ENCODE measurements at places on chromosomes 1 and 21. TPM values are rescaled to one million over a fixed set of nuclear protein-coding genes. Genes with fewer than 3 reads are reported as not detected.

- peaks cover 6% of the 10 kb centered on the region for H3K4me1 ChIP-seq
- no peak overlapping the region for H3K27ac ChIP-seq
- DNase-seq: no peak
- no peak overlapping the region for H3K4me3 ChIP-seq
- no peaks in the 10 kb centered on the region for H3K36me3 ChIP-seq
Measured at GRCh38 chr1:65694126-65694525, 98.6 kb upstream of the PDE4B start.

The BCAN gene
- total RNA-seq: not detected

- H3K4me3 ChIP-seq: no peak overlapping the region
- no peaks in the 10 kb centered on the region for H3K4me1 ChIP-seq
- no peak overlapping the region for H3K27ac ChIP-seq
- H3K36me3 ChIP-seq: no peaks in the 10 kb centered on the region
Measured at GRCh38 chr1:212678456-212679410, 20.9 kb downstream of the BATF3 start.

The GPR3 gene
- not detected for total RNA-seq

DNA sequence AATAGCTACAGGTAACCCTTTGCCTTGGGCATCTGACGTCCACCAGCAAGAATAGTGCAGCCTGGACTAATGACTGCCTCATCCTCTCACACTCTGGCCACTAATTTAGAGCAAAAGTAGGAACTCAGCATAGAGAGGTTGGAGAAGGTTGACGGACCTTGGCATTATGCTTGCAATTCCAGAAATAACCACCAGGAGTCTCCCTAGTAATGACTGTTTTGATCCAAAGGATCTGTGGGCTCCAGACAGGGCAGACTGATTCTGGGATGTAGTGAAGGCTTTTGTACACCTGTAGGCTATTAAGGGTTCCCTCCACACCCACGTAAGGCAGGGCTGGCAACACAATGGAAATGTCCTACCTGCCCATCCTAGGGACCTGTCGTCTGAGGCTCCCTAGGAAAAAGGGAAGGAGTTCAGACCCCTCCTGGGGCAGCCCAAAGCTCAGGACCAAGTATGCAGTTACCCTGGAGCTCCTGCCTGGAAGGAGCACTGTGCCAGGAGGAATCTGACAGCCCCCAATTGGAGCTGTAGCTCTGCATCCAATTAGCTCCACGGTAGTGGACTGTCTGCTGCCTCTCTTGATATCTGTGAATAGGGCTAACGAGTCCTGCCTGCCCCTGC, 91.0 kb upstream of the TMEM51 start:
- no peak overlapping the region for H3K4me3 ChIP-seq
- no peak overlapping the region for H3K27ac ChIP-seq
- H3K27me3 ChIP-seq: no peaks in the 10 kb centered on the region
- DNase-seq: no peak
- no peaks in the 10 kb centered on the region for H3K4me1 ChIP-seq

- no peaks in the 10 kb centered on the region for H3K36me3 ChIP-seq
- H3K27ac ChIP-seq: no peak overlapping the region
- no peak for DNase-seq
- peaks cover 11% of the 10 kb centered on the region for H3K4me1 ChIP-seq
- H3K27me3 ChIP-seq: no peaks in the 10 kb centered on the region
- no peak overlapping the region for H3K4me3 ChIP-seq
Measured at GRCh38 chr1:53332186-53332564, 4.3 kb upstream of the LRP8 start.

DNA sequence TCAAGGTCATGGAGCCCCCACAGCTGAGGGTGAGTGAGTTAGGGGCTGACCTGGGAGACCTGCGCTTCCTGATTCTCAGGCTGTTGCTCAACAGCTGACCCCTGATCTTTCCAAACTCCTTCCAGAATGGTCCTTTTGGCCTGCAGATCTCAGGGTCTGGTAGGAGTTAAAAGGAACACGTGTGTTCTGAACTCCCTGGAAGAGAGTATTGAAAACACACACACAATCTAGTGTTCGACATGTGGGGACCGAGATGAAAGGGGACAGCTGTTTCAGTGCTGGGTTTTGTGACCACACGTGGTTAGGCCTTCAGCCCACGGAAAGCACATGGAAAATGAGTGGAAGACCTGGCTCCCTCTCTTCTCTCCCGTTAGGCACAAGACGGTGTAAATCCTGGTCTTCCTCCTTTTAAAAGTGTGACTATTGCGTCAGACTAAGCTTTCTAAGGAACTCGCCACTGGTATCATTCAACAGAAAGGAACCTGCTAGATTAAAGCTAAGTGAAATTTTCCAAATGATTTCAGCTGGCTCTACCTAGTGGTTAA, 49.6 kb downstream of the RUNX1 start:
- no peak overlapping the region for H3K4me3 ChIP-seq
- H3K4me1 ChIP-seq: no peaks in the 10 kb centered on the region
- no peaks in the 10 kb centered on the region for H3K36me3 ChIP-seq

GRCh38 chr1:208524376-208524775, 280.2 kb upstream of the PLXNA2 start:
- no peaks in the 10 kb centered on the region for H3K36me3 ChIP-seq
- H3K27me3 ChIP-seq: no peaks in the 10 kb centered on the region
- no peaks in the 10 kb centered on the region for H3K4me1 ChIP-seq
- no peak for DNase-seq
- H3K27ac ChIP-seq: no peak overlapping the region
- H3K4me3 ChIP-seq: no peak overlapping the region

The FGR gene
- total RNA-seq: 12.0 TPM

DNA sequence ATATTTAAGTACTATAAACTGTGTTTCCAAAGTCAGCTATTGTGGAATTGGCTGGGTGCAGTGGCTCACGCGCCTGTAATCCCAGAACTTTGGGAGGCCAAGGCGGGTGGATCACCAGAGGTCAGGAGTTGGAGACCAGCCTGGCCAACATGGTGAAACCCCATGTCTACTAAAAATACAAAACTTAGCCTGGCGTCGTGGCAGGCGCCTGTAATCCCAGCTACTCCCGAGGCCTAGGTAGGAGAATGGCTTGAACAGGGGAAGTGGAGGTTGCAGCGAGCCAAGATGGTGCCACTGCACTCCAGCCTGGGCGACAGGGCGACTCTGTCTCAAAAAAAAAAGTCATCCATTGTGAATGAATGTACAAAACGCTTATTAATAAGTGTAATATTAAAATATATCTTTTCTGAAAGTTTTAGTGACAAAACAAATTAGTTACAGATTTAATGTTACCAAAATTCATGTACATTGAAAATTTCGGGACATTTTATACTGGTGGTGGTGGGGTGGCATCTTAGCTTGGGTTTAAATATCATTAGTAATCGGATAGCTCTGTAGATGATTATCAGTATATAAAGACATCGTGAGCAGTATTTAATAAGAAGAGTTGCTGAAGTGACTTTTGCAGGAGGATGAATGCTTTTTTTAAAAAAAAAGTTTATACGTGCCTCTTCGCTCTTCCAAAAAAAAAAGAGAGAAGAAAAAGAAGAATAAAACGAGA, 503 bp upstream of the SRSF11 start:
- H3K4me1 ChIP-seq: peaks cover 45% of the 10 kb centered on the region
- no peaks in the 10 kb centered on the region for H3K27me3 ChIP-seq
- peak overlapping the region; percentile 96 for H3K27ac ChIP-seq
- peaks cover 25% of the 10 kb centered on the region for H3K36me3 ChIP-seq

GRCh38 chr1:151340870-151341754, 5.9 kb downstream of the RFX5 start:
- H3K27ac ChIP-seq: peak overlapping the region; percentile 47
- DNase-seq: no peak
- no peaks in the 10 kb centered on the region for H3K27me3 ChIP-seq
- H3K4me1 ChIP-seq: peaks cover under 1% of the 10 kb centered on the region
- H3K36me3 ChIP-seq: peaks cover 19% of the 10 kb centered on the region

- peaks cover 23% of the 10 kb centered on the region for H3K4me1 ChIP-seq
- no peak for DNase-seq
- peak overlapping the region; percentile 83 for H3K27ac ChIP-seq
- no peaks in the 10 kb centered on the region for H3K36me3 ChIP-seq
- H3K27me3 ChIP-seq: no peaks in the 10 kb centered on the region
Measured at GRCh38 chr1:236604905-236605806, 840 bp upstream of the HEATR1 start.

DNA sequence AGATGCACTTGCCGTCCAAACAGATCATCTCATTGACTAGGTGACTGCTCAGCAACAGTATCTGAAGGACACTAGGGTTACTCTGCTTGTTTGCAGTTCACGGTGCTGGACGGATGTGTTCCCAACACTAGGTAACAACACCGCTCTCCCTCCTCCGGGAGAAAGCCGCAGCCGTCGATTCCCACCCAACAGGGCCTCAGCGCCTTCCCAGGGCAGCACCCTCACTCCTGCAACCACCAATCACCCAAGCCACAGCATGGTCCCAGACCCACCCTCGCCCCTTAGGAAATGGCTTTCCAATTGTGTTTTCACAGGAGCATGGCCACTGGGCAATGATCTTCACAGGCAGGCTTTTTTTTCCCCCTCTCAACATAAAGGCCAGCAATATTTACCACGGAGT, 779 bp downstream of the TLR5 start:
- H3K27ac ChIP-seq: peak overlapping the region; percentile 73
- peaks cover 17% of the 10 kb centered on the region for H3K4me1 ChIP-seq
- H3K27me3 ChIP-seq: no peaks in the 10 kb centered on the region
- H3K36me3 ChIP-seq: no peaks in the 10 kb centered on the region
- H3K4me3 ChIP-seq: peak overlapping the region; percentile 61
- no peak for DNase-seq

DNA sequence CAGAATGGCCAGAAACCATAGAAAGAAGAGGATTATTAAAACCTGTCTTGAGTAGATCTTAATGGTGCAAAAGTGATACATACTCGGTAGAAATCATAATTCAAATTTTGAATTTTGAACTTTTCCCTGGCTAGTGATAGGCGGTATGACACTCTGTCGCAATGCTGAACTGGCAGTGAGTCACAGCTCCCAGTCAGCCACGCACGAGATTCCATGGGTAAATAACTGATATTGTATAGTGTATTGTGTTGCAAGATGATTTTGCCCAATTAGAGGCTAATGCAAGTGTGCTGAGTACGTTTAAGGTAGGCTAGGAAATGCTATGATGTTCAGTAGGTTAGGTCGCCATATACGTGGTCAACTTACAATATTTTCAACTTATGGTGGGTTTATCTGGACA, 207.0 kb downstream of the SIPA1L2 start:
- H3K27me3 ChIP-seq: no peaks in the 10 kb centered on the region
- no peak overlapping the region for H3K27ac ChIP-seq
- H3K4me1 ChIP-seq: peaks cover 9% of the 10 kb centered on the region
- no peak overlapping the region for H3K4me3 ChIP-seq

The SEMA4A gene
- total RNA-seq: 1.7 TPM

DNA sequence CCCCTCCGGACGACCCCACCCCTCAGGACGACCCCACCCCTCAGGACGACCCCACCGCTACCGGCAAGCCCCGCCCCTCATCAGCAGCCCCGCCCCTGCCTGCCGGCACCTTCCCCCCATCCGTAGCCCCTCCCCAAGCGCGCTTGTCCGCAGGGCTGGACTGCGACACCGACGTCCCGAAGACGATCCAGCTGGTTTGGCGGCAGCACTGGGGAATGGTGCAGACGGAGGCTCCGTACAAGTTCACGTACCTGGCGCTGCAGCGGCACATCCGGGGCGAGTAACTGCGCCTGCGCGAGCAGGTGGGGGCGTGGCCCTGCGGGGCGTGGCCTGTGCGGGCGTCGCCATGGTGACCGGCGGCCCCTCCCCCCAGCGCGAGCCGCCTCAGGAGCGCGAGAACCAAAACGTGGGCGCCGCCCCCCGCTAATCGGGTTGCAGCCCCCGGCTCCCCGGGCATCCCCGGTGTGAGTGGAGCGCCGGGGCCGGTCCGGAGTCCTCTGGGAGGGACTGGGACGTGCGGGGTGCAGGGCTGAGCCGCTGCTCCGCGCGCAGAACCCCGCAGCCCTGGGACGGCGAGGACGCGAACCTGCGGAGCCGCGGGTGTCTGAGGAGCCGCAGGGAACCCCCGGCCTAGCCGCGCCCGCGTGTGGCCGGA, 4.9 kb downstream of the RNF223 start:
- peak overlapping the region; percentile 65 for H3K4me3 ChIP-seq
- H3K36me3 ChIP-seq: no peaks in the 10 kb centered on the region
- H3K27ac ChIP-seq: no peak overlapping the region
- DNase-seq: no peak
- peaks cover 89% of the 10 kb centered on the region for H3K27me3 ChIP-seq
- peaks cover 18% of the 10 kb centered on the region for H3K4me1 ChIP-seq

DNA sequence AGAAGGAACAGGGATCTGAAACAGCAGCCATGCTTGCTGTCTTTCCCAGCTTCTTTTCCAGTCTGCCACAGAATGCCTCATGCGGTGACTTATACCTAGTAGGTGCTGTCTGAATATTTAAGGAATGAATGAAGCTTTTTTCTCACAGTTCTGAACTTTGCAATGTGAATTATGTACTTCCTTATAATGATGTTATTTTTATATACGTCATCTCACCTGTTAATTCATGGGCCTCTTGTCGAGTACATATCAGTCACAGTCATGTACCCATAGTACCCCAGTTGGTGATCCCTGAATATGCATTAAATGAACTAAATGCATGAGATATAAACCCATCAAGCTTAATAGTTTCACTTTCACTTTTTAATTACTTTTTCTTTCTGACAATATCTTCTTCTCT, 132.7 kb downstream of the NTNG1 start:
- H3K27ac ChIP-seq: no peak overlapping the region
- H3K4me1 ChIP-seq: no peaks in the 10 kb centered on the region
- H3K27me3 ChIP-seq: no peaks in the 10 kb centered on the region
- no peak for DNase-seq
- H3K4me3 ChIP-seq: no peak overlapping the region
- H3K36me3 ChIP-seq: no peaks in the 10 kb centered on the region

Data from esophagus muscularis mucosa (tissue), 4 donors.